ENCODE measurements at places on chromosomes 2 and 18. TPM values are rescaled to one million over a fixed set of nuclear protein-coding genes. Genes with fewer than 3 reads are reported as not detected.

DNA sequence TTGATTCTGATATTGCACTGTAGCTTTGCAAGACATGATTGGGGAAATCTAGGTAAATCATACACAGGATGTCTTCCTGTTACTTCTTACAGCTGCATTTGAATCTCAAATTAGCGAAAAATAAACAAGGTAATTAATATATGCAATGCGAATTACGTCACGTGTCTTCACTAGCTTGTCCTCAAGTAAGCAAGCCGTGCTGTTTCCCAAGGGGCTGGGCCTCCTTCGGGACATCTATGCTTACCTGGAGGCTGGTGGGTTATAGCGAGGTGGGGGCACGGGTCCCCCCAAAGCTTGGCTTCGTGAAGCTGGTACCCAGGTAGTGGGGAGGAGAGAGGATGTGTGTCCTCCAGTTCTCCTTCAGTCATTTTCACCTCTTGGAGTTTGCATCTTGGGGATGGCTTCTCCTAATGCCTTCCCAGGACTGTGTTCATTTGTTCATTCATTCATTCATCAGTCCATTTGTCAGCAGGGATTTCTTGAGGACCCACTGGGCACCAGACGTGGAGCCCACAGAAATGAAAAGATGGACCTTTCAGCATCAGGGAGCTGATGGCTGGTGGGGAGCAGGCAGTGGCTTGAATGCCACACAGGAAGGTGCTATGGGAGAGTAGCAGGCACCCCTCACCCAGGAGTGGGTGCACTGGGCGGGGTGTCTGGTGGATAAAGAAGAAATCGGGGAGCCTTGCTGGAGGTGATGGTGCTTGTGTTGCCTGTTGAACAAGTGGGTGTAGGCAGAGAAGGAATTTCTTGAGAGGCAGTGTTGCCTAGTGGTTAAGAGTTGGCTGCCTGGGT lies 155.1 kb downstream of the GLI2 start:
- H3K4me3 ChIP-seq = no peak overlapping the region
- peaks cover 45% of the 10 kb centered on the region for H3K4me1 ChIP-seq
- no peak for DNase-seq

- no peaks in the 10 kb centered on the region for H3K36me3 ChIP-seq
- no peak overlapping the region for H3K27ac ChIP-seq
- no peaks in the 10 kb centered on the region for H3K4me1 ChIP-seq
Measured at GRCh38 chr18:27312153-27312552, 127.0 kb upstream of the CHST9 start.

- H3K36me3 ChIP-seq = no peaks in the 10 kb centered on the region
- DNase-seq = no peak
- H3K27me3 ChIP-seq = peaks cover 40% of the 10 kb centered on the region
- H3K27ac ChIP-seq = no peak overlapping the region
Measured at GRCh38 chr2:163119966-163120365, 281.4 kb upstream of the KCNH7 start.

DNA sequence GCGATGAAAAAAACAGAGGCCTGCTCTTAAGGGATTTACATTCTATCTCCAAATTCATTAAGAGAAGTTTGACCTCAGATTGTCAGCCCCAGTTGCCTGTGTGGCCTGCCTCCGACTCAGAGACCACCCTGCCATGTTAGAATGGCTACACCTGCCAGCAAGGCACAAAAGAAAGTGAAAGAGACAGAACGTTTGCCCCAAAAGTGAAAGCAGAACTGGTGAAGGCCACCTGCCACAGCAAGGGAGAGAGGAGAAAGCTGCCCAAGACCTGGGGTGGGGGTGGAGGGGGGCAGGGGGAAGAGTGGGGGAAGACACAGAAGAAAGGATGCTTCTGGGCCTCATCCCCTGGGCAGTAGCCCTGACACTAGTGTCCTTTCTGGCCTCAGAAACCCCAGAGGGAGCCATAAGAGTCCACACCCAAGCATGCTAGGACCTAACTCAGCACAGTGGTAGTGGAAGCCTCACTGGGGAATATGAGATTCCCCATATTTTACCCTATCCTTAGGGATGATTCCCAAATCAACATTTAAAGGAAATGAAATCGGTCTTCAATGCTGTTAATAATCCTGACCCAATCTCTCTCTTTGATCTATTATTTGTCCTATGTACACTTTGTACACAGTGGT lies 389.7 kb downstream of the TXNL1 start:
- no peaks in the 10 kb centered on the region for H3K27me3 ChIP-seq
- H3K27ac ChIP-seq = no peak overlapping the region
- H3K36me3 ChIP-seq = no peaks in the 10 kb centered on the region
- H3K4me1 ChIP-seq = peaks cover 13% of the 10 kb centered on the region

- peaks cover 9% of the 10 kb centered on the region for H3K27me3 ChIP-seq
- H3K27ac ChIP-seq = peak overlapping the region; percentile 53
- H3K4me3 ChIP-seq = no peak overlapping the region
- H3K36me3 ChIP-seq = no peaks in the 10 kb centered on the region
- no peak for DNase-seq
Measured at GRCh38 chr18:7273301-7273921, 42.5 kb downstream of the LRRC30 start.

DNA sequence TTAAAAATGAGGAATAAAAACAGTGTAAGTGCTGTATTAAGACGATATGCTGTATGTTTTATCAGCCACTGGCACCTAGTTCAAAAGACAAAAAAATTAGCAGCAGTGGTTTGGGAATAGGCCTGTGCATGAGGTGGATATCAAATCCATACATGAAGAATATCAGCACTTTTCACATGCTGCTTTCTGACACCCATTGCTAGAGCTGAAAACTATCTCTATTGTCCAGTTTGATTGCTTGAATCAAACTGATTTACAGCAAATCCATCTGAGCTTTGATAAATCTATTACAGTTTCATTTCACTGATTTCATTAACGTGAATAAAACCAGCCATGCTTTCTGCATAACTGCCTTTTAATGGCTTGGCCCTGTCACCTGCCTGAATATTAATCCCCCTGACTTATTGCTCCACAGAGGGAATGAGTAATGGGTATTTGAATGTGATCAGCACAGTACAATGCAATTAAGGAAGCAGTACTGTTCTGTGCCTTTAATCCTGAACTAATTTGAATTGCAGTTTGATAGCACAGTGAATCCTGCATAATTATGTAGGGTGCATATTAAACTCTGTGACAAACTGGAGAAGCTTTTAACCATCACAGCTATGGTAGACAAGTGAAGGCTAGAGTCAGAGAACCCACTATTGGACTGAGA lies 154.0 kb downstream of the GPD2 start:
- no peaks in the 10 kb centered on the region for H3K27me3 ChIP-seq
- no peak overlapping the region for H3K27ac ChIP-seq
- DNase-seq = no peak
- H3K4me3 ChIP-seq = no peak overlapping the region

DNA sequence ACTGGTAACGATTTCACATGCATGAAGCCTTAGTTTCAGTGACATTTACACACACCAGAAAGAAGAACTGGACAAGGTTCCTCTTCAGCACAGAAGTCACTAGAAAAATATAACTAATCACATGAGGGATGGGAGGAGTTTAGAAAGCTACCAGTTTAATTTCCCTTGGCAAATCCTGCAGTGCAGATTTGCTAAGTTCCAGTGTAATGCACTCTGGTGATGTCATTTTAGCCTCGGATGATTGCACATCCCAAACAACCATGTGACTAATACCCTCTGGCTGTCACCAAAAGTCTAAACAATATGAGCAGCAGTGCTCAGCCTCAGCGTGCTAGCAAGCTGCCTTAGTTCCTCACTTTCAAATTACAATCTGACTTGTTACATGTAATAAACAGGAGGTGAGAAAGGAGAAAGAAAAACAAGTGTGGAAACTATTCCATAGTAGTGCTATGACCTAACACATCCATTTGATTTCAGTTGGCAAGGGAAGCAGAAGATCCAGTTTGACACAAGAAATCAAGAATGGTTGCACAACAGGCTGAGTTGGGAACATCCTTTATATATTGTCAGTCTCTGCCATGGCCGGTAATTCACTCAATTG lies 35.3 kb upstream of the PPP1CB start:
- H3K27ac ChIP-seq = peak overlapping the region; percentile 86
- no peaks in the 10 kb centered on the region for H3K27me3 ChIP-seq
- no peak overlapping the region for H3K4me3 ChIP-seq

GRCh38 chr18:70021043-70021442 lies 73.4 kb upstream of the CD226 start:
- no peaks in the 10 kb centered on the region for H3K27me3 ChIP-seq
- no peak overlapping the region for H3K27ac ChIP-seq
- no peaks in the 10 kb centered on the region for H3K4me1 ChIP-seq
- peaks cover 26% of the 10 kb centered on the region for H3K36me3 ChIP-seq
- no peak for DNase-seq

Gene PIGN
- total RNA-seq = 35.7 TPM

Gene MOGAT1
- total RNA-seq = not detected

Gene DARS1
- total RNA-seq = 48.3 TPM

Gene CYP27C1
- 24.9 TPM for total RNA-seq

Gene CTDP1
- total RNA-seq = 23.1 TPM
